ENCODE measurements at places on chromosomes 5 and 9. TPM values are rescaled to one million over a fixed set of nuclear protein-coding genes. Genes with fewer than 3 reads are reported as not detected.
A peak's percentile ranks its signal among the peaks of the same experiment; 100 is the strongest.

Gene TNC
- total RNA-seq = 31.5 TPM

DNA sequence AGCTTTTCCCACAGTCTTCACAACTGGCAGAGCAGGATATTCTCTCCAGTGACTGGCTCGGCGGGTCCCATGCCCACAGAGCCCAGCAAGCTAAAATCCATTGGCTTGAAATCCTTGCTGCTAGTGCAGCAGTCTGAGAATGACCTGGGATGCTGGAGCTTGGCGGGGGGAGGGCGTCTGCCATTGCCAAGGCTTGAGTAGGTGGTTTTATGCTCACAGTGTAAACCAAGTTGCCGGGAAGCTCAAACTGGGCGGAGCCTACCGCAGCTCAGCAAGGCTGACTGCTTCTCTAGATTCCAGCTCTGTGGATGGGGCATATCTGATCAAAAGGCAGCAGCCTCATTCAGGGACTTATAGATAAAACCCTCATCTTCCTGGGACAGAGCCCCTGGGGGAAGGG lies 194.1 kb downstream of the CCDC171 start:
- no peak for DNase-seq

Gene CNTFR
- total RNA-seq = 3.9 TPM

GRCh38 chr9:69951411-69951810 lies 92.2 kb upstream of the MAMDC2 start:
- no peak for DNase-seq

DNA sequence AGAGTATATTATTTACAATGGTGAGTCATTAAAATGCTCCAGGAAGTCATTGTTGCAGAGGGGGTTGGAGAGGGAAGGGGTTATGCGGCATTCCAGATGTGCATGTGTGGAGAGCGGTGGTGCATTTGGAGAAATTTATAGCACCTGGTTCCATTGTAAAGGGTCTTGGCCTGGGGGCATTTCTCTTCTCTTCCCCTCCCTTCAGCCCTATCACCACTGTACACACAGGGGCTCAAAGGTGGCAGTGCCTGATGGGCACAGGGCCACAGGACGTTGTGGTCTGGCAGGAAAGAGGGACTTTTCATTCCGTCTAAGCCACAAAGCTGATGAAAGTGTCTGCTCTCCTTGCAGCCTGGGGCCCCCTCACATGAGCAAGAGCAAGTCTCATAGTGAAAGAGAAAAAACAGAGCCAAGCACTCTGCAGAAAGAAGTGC lies 442.4 kb upstream of the ZNF462 start:
- no peak for DNase-seq

DNA sequence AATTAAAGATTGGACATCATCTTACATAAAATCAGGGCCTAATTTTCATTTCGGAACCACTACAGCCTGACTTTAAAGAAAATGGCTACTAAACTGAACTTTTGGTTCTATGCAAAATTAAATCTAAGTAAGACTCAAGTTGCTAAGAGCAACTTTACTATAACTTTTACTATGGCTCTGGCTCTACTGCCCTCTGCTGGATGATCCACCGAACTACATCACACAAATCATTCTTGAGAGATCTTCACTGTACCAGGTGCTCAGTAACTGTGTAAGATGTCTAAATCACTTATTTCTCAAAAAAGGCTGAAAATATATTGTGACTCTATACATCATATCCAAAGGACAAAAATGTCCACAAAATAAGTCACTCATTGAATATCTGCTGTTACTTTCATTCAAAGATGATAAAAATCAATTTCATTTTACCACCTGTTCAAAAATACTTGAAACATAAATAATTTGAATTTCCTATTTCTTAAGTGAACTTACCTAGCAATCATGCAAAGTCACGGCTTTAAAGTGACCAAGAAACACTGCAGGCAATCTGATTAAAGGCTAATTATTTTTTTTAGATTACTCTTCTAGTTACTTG lies 13.5 kb downstream of the MOCS2 start:
- DNase-seq = peak; percentile 60

Gene WHRN
- 3.2 TPM for total RNA-seq

Gene FGF10
- 0.99 TPM for total RNA-seq

Gene CDC20B
- 0.19 TPM for total RNA-seq

Gene PSD2
- 0.90 TPM for total RNA-seq

DNA sequence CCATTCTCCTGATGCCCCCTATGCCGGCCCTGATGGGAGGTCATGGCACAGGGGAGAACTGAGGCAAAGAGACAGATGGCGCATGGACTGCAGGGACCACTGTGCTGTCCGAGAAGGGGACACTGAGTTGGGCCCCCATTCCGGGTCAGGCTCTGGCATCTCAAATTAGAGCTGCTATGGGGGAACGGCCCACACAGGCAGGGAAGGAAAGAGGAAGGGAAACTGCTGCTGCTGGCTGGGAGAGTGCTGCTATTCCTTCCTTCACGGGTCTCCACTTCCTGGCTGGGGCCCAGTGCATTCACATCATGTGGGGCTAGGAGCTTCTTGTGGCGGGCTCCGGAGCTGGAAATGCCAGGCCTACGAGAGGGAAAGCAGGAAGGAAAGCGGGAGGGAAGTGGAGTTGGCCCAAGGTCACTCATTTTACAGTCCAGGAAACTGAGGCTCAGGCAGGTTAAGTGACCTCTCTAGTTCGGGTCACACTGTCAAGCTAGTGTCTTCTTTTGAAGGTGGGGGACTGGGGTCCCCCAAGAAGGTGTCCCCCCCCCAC lies 1.3 kb upstream of the CARD19 start:
- DNase-seq = no peak

GRCh38 chr9:4788703-4789102 lies 4.0 kb upstream of the RCL1 start:
- DNase-seq = no peak

Measured in thymus (tissue), 14 donors.